ENCODE measurements at places on chromosomes 7 and 10.

GRCh38 chr7:5507013-5507412, 83.4 kb upstream of the TNRC18 start:
- no peak for DNase-seq

DNA sequence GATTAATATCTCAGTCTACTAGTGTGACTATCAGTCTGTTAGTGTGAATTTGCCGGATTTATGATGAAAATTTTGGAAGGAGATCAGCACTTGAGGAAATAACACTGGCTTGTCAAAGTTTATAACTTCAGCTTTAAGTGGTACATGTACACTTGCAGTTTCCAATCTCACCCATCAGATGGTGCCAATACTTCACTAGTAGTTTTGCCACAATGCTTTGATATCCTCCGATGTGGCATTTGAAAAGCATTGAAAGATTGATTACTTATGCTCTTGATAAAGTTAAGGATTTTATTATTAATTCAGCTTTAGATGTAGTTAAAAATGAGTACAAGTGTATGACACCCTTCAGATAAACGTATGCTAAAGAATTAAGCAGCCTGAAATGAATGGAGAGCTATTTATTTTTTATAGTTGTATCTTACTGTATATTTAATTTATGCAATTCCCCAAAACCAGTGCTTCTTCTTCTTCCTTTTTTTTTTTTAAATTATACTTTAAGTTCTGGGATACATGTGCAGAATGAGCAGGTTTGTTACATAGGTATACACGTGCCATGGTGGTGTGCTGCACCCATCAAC, 98.2 kb downstream of the ANLN start:
- DNase-seq = no peak

- no peak for DNase-seq
Measured at GRCh38 chr10:47241256-47241655, 58.7 kb upstream of the GDF10 start.

DNA sequence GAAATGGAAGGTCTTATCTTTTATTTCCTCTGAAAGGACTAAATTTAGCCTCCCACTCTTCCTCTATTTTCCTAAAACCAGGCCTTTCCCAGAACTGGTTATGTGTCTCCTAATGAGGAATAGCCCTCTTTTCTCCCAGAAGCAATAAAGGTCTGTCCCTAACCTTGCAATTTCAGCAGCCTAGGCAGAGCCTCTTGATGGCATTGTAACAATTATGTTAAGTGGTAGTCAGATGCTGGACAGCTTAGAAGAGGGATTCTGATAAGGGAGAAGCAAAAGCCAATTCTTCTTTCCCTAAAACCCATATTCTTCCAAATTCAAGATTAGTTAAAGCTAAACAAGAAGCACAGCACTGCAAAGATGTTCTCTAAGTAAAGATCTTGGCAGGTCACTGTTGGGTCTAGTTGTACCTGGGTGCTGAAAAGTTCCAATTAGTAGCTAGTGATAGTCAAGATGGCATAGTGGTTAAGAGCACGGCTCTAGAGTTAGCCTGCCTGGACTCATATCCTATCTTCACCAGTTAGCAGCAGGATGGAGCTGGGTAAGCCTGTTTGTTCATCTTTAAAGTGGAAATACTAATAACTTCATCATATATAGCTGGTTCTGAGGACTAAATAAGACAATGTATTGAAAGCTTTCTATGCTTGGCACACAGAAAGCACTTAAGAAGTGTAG, 14.3 kb upstream of the KCNIP2 start:
- DNase-seq = no peak

DNA sequence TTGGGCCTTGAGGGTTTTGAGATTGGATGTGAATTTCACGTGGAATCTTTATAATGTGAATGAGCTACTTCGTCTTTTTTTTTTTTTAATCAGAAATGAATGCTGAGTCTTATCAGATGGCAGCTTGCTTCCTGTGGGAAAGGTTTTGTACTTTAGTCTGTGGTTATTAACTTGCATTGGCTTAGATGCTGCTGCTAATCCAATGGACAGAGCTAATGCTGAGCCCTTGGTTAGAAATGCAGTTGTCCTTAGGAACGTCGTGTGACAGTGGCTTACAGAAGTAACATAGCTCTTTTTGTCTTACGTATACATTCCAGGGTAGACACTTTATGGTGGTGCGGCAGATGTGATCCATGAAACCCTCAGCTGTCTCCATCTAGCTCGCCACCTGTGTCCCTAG, 32.8 kb downstream of the ADCY1 start:
- DNase-seq = no peak

DNA sequence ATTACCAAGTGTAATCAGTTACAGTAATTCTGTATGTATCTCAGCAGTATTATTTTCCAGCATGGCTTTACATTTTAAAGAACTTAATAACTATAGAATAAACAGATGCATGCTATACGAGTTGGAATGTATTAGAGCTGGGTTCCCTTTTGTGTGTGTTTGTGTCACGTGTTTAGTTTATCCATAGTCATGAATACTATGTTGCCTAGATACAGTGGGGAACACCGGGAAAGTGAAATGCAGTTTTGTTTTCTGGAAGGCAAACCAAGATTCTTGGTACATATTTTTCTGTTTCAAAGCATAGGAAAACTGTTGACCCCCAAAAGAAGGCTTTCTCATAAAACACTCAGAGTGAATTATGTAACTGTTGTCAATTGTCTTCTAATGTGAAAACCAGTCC, 119.0 kb downstream of the FANK1 start:
- DNase-seq = no peak

DNA sequence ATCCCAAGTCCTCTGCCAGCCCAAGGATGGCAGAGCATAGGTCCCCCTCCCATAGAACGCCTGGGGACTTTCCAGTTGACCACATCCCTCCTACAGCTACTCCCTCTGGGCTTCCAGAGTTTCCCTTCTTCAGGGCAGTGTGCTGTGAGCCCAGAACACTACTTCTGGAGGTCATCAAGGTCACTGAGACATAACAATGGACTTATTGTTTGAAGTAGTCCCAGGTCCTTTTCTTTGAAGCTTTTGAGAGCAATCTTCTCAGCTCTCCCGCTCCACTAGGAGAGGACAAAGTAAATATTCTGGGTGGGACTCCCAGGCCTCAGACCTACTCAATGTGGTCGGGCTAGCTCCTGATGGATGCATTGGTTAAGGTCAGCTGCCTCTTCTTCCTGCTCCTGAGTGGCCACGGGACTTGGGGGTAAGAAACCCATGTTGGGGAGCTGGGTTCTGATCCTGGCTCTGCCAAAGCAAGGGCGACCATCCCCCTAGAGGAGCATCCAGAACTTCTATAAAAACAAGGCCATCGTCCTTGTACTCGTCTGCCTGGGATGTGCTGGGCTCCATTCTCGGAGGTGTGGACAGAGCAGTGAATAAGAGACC, 83.5 kb upstream of the DDC start:
- no peak for DNase-seq

DNA sequence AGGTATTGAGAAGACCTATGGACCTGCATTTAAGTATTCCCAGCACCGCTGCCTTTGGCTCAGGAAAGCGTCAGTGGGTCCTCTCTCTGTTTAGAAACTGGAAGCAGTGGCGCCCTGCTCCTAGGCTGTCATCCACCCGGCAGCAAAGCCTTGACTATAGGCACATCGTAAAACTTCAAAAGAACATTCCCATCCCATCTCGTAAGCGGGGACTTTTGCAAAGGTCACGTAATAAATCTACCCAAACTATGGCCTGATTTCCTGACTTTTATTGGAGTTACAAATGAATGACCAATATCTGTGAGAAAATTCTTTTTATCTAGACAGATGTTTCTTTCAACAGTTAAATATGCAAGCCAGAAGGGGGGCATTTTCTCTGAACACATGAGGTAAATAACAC, 115.8 kb upstream of the TCERG1L start:
- DNase-seq = no peak

All from stimulated activated CD8-positive, alpha-beta memory T cell treated with anti-CD3 and anti-CD28 coated beads, Interleukin-15, amount 100 ng/mL, for 48 hours (primary cell).